ENCODE measurements at places on chromosomes 2 and 18. TPM values are rescaled to one million over a fixed set of nuclear protein-coding genes. Genes with fewer than 3 reads are reported as not detected.

The PPP1CB gene
- 125 TPM for total RNA-seq

The HDHD2 gene
- 26.0 TPM for total RNA-seq

The B3GNT2 gene
- total RNA-seq: 53.1 TPM

The PDE1A gene
- total RNA-seq: 21.6 TPM

The AMER3 gene
- total RNA-seq: 0.18 TPM

The POTEJ gene
- total RNA-seq: not detected

The SIX3 gene
- total RNA-seq: not detected

The CPO gene
- total RNA-seq: not detected

The ZNF521 gene
- total RNA-seq: 238 TPM
